ENCODE measurements at places on chromosomes 3 and 15. TPM values are rescaled to one million over a fixed set of nuclear protein-coding genes. Genes with fewer than 3 reads are reported as not detected.

The GMNC gene
- total RNA-seq: 4.4 TPM

The SAXO2 gene
- 2.8 TPM for total RNA-seq

- H3K4me1 ChIP-seq: no peaks in the 10 kb centered on the region
- no peak for DNase-seq
- no peak overlapping the region for H3K27ac ChIP-seq
These were observed 54.7 kb downstream of the TM2D3 start for GRCh38 chr15:101597360-101597928.

GRCh38 chr3:127412578-127413317, 124.9 kb upstream of the PRR20G start:
- no peak overlapping the region for H3K27ac ChIP-seq
- H3K36me3 ChIP-seq: no peaks in the 10 kb centered on the region
- no peak overlapping the region for H3K4me3 ChIP-seq
- H3K4me1 ChIP-seq: no peaks in the 10 kb centered on the region
- peak; percentile 13 for DNase-seq

- peaks cover 10% of the 10 kb centered on the region for H3K4me1 ChIP-seq
- H3K27me3 ChIP-seq: no peaks in the 10 kb centered on the region
- H3K4me3 ChIP-seq: no peak overlapping the region
- DNase-seq: no peak
- H3K27ac ChIP-seq: no peak overlapping the region
These were observed 311.4 kb downstream of the LPP start for GRCh38 chr3:188465311-188465710.

Data from heart left ventricle (tissue), 16 donors.